ENCODE measurements at places on chromosomes 12 and 14.

- peak; percentile 86 for DNase-seq
Measured at GRCh38 chr12:14239935-14240872, 125.3 kb upstream of the ATF7IP start.

DNA sequence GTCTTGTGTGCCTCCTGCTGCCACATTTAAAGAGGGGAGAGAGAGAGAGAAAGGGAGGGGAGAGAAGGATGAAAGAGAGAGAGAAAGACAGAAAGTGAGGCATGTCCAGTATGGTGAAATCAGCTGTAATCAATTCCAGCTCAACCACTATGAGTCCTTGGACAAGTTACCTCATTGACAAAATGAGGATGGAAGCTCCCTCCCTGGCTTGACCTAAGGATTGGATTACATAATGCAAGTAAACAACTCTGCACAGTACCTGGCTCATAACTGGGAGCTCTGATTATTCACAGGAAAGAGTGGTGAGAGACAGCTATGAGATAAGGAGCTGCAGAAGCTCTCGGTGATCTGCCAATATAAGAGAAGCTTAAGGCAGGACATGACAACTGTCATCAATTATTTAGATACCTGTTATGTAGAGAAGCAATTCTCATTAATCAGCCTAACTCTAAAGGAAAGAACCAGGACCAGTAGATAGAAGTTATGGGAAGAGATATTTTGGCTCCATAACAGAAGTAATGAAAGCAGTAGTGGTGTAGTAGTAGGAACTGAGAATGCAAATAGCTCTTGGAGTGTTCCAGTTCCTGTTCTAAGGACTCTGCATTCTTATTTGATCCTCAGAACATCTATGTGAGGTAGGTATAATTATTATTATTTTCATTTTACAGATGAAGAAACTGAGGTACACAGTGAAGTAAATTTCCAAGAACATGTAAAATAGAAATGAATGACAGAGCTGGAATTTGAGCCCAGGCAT, 791.6 kb downstream of the DIO2 start:
- no peak for DNase-seq

GRCh38 chr14:23469906-23470403, 452 bp downstream of the NGDN start:
- no peak for DNase-seq

GRCh38 chr12:112380663-112381405, 1.4 kb downstream of the HECTD4 start:
- DNase-seq = no peak

GRCh38 chr12:227923-228845, 14.2 kb upstream of the SLC6A12 start:
- DNase-seq = no peak

DNA sequence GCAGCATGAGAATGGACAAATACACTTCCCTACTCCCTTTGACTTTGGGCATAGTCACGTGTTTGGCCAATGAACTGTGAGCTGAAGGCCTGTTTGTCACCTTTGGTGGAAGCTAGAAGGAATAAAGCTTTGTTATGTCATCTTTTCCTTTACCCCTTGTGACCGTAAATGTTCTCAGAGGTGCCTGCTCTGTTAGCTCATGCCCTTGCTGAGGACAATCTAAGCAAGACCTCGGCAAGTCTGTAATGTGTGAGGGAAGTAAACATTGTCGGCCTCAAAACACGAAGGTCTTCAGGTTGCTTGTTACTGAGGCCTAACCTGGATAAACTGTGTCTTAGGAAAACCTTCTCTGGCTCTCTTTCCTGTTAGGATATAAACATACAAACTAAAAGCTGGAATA, 354.2 kb downstream of the TMEM132D start:
- DNase-seq = no peak

GRCh38 chr14:45757655-45758054, 504.7 kb upstream of the MIS18BP1 start:
- DNase-seq = no peak

GRCh38 chr12:111767362-111768158, 827 bp downstream of the ALDH2 start:
- DNase-seq = peak; percentile 71

- DNase-seq = no peak
Measured at GRCh38 chr14:61238611-61239245, 42.4 kb downstream of the TMEM30B start.

DNA sequence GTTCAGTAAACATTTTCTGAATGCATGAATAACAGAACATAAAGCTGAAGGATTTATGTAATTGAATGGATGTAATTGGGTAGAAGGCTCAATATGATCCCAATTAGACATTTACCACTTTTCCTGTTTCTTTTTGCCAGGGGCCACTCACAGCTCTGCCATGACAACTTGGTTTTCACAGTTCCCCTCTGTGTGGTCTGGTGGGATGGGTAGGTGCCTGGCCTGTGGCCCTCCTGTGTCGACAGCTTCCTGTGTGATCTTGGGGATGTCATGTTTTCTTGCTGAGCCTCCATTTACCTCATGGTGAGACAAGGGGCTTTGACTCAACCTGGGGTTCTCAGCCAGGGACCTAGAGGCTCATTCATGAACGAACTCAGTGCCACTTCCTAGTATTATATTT, 12.6 kb upstream of the SERPINA10 start:
- no peak for DNase-seq

GRCh38 chr12:125198652-125199051, 133.4 kb downstream of the AACS start:
- no peak for DNase-seq

DNA sequence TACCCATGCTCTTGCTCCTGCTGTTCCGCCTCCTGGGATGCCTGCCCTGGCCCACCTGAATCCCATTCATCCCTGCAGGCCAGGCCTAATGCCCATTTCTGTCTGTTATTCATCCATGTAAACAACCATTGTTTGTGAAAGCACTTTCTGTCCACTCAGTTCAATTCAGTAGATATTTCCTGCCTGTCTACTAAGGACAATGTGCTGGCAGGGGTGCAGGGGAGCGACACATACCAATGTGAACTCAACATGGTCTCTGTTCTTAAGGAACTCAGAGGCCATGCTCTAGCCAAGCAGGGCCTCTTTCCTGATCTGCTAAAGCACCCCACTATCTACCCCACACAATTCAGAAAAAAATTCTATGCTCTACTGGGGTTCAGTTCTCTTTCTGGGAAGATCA, 88.5 kb upstream of the ZFP36L1 start:
- no peak for DNase-seq

DNA sequence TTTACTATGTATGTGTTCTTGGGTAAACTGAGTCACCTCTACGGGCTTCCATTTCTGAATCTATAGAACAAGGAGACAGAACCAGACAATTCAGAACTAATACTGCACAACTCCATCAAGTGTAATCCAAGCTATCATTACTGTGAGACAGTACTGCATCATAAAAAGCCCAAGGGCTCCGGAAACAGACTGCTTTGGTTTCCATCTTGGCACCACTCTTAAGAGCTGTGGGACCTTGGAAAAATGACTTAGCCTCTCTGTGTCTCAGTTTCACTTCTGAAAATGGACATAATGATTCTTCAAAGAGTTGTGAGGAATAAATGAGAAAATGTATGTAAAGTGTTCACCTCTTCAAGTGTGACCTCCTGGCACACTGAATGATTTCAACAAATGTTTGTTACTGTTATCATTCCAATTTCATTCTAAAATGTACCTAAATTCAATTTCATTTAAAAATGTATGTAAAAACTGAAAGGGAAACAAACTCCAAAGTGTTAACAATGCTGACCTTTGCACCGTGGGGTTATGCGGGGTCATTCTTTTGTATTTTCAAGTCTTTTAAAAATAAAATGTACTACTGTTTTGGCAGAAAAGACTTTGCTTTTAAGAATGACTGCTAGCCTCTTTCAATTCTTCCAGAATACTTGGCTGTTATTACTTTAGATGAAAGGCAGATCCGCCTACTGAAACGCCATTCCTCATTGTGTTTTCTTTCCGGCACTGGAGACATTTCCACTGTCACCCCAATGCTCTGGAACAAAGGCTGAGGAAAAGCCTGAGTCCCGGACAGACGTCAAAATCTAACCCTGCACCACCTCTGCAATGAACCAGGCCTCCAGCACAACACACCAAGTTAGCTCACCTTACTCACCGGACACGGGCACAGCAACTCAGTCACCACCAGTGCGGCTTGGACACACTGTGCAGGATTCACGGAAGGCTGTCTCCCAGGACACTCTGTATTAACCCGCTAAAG, 62.8 kb downstream of the TMCC3 start:
- DNase-seq = no peak

DNA sequence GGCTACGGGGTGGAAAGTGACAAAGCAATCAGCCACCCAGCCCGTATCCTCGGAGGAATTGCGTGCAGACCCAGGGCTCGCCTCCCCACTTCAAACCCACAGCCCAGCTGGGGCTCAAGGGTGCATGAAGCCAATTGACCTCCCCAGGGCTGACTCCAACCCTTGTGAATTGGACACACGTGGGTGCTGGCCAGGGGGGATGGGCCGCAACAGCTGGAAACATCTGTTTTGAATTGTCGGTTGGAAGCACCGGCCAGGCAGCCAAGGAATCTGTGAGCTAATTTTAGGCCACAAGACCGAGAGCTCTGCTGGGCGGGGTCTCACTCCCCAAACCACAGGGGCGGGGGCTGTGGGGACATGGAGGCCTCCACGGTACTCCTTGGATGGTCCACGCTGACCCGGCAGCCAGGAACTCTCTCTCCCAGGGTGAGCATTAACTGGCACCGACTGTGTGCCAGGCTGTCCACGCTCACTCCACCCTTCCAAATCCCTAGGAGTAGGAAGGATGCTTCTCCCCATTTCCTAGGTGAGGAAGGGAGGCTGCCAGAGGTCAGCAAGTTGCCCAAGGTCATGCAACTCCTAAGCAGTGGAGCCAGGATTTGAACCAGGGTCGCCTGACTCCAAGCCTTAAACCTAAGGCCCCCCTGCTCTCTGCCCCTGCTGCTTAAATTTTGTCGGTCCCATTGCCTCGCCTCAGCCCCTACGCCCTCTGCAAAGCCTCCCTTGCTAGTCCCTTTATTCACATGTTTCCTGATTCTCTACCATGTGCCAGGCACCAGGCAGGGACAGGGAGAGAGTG, 11.9 kb upstream of the TMEM119 start:
- no peak for DNase-seq

- DNase-seq = no peak
Measured at GRCh38 chr14:61197416-61197815, 83.7 kb downstream of the TMEM30B start.

GRCh38 chr12:64273527-64274403, 51.7 kb upstream of the KICS2 start:
- DNase-seq = no peak

- DNase-seq = no peak
Measured at GRCh38 chr12:51187370-51187987, 14.5 kb upstream of the TFCP2 start.

DNA sequence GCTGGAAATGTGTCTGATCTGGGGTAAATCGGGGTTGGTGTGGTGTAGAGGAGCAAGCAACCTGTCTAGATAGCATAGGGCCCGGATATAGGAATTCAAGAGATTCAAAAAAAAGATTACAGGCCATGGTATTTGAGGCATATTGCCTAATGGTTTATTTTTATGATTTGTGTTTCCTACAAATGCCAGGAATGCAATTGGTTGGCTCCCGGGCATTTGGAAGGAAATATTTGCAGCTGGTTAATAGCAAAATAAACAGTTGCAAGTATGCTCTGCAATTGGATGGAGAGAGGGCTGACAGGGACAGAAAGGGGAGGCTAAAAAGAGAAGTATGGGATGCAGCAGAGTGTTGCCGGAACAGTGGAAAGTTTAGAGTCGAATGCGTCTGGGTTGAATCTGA, 315.6 kb upstream of the ATP2B1 start:
- no peak for DNase-seq

- DNase-seq = peak; percentile 77
Measured at GRCh38 chr12:92702754-92703679, at the start of gene PLEKHG7. PLEKHG7 (plus strand) TSS chr12:92702989; CDS start chr12:92706632, 3,643 bp downstream.

DNA sequence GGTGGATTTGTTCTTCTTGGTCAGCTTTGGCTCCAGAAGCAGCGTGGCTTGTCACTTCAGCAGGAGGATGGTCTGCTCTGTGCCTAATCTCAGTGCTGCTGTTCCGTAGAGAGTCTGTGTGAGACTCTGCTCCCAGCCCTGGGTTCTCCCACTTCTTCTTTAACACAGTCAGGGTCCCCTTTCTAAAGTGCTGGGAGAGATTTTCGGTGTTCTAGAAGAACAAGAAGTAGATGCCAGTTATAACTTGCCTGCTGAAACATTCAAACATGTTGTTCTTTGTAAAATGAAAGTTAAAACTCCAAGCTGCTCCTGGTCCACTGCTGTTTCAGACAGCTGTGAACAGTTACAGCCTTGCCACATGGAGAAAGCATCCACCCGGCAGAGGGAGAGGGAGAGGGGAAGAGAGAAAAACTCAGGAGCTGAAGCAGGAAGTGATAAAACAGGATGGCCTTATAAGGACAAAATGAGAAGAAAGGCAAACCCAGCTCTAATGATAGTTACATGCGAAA, 55.2 kb upstream of the CERS5 start:
- no peak for DNase-seq

GRCh38 chr14:30180219-30180618, 252.6 kb upstream of the PRKD1 start:
- no peak for DNase-seq

DNA sequence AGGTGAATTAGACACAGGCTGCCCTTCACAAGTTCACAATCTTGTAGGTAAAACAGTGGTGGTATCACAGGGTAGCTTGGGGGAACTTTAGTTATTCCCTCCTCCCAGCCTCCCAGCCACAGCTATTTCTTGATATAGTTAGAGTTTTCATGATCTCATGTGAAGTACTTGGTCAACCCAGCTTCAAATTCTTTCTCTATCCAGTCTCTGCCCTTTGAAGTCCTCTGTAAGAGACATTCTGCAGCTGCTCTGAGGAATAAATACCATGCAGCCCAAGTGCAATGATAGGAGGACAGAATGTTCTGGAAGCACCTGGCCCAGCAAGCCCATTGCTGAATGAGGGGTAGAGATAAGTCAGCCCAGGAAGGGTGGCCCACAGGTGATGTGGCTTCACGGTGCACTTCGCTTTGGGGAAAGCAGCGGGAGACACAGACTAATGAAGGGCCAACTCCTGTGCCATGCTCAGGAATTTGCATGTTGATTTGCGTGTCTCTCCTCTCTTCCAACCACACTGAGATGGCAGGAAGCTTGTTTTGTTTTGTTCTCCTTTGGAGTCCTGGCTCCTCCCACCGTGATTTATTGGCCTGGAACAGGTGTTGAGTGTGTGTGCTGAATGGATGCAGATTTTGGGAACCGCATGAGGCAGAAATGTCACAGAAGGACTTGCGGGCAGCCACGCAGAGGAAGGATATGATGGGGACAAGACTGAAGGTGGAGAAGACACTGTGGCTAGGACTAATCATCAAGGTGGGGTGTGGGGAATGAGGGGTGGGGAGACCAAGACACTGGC, 8.0 kb upstream of the TXNRD1 start:
- no peak for DNase-seq

DNA sequence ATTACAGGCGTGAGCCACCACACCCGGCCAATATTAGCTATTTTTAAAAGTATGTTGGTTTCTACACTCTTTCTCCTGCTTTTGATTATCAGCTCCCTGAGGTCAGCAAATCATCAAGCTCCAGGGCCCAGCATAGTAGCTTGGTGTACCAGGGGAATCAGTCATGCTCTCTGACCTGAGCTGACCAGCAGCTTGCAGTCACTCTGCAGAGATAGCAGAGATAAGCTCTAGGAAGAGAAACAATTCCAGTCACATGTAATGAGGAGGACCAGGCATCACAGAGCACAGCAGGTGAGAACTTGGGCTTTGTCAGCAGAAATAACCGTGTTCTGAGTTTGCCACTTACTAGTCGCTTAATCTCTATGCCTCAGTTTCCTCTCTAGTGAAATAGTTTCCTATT, 8.5 kb downstream of the PLEKHD1 start:
- DNase-seq = no peak

Measured in LoVo (cell line).